ENCODE measurements at places on chromosomes 12 and 14. TPM values are rescaled to one million over a fixed set of nuclear protein-coding genes. Genes with fewer than 3 reads are reported as not detected.

Gene KLRF1
- total RNA-seq: not detected

Gene SLC5A8
- not detected for total RNA-seq

Gene PROX2
- not detected for total RNA-seq

Gene LAG3
- total RNA-seq: 3.3 TPM

Gene MAX
- 72.6 TPM for total RNA-seq

Gene SYNDIG1L
- not detected for total RNA-seq

Gene AQP6
- not detected for total RNA-seq

Gene ADGRD1
- 0.44 TPM for total RNA-seq

Gene LTBP2
- total RNA-seq: 1.5 TPM

Gene RNF212B
- not detected for total RNA-seq

Gene LYZ
- total RNA-seq: 1.3 TPM
